ENCODE measurements at places on chromosomes 5 and 9.

DNA sequence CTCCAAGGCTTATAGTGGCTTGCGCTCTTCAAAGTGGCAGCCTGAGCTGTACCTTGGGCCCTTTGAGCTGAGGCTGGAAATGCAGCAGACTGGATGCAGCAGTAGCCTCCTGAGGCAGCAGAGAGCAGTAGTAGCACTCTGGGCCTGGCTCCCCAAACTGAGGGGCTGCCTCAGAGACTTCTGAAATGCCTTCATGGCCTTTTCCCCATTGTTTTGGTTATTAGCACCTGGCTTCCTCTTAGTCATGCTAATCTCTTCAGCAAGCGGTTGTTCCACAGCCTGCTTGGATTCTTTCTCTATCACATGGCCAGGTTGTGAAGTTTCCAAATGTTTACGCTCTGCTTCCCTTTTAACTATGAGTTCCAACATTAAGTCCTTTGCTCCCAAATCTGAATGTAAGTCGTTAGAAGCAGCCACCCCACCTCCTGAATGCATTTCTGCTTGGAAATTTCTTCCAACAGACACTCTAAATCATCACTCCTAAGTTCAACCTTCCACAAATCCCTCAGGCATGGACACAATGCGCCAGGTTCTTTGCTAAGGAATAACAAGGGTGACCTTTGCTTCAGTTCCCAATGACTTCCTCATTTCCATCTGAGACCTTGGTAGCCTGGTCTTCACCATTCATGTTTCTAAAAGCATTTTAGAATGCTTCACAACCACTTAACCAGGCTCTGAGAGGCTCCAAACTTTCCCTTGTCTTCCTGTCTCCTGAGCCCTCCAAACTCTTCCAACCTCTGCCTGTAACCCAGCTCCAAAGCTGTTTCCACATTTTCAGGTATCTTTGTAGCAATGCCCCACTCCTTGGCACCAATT lies 145.8 kb downstream of the ZDHHC21 start:
- peak; percentile 97 for DNase-seq

- DNase-seq = no peak
These were observed 39.4 kb upstream of the MAP1B start for GRCh38 chr5:72067682-72068470.

DNA sequence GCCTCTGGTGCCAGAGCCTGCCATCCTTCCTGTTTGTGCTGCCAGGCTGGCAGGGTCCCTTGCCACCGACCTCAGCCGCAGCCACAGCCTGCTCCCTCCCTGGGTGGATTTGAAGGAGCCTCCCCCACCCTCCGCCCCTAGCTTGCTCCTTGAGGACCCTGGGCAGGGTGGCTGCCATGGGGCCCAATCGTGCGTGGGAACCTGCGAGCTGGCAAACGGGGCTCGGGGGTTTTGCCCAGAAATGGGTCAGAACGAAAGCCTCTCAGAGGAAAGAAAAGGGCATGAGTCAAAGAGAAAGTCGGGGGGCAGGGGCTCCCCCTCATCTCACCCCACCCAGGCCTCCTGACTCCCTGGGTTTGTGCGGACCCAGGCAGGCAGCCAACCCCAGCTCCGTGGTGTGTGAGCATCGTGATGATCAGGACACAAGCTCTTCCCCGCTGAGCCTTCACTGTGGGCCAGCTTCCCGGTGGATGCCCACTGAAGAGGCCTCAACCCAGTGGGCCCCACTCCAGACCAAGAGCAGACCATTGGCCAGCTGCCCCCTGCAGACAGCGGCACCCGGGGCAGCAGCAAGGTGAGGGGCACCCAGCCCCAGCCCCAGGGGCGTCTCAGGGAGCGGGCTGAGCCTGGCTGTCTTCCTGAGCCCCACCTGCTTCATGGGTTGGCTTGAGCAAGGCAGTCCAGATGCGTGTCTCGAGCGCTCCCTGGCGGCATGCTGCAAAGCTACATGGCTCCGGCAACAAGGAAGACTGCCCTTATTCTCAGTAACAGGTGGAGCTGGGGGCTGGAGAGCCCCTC lies 3.0 kb upstream of the FUT7 start:
- peak; percentile 93 for DNase-seq

DNA sequence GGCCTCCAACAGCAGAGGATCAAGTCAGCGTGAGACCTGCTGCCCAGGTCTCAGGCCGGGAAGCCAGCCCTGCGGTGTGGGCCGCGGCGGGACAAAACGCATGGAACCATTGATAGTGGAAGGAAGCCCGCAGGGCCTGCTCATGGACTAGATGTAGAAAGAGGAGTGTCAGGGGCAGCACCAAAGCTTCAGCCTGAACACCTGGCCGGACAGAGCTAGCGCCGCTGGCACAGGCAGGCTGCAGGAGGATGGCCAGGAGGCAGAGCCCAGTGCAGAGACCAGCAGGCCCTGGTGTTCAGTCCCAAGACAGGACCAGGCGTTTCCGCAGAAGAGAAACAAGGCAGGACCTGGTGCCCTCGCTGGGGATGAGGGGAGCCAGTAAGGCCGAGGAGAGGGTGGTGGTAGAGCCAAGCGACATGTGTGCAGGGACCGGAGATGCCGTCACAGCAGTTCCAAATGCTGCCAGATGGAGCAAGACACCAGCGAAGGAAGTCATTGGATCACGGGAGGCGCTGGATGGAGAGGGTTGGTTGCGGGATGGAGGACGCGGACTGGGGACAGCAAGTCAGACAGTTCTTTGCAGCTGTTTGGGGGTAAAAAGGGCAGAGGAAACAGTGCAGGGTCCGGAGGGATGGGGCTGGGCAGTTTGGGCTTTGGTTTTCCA lies 42.1 kb upstream of the OLFM1 start:
- DNase-seq = no peak

GRCh38 chr9:135926402-135927194 lies 19.3 kb upstream of the CAMSAP1 start:
- no peak for DNase-seq

DNA sequence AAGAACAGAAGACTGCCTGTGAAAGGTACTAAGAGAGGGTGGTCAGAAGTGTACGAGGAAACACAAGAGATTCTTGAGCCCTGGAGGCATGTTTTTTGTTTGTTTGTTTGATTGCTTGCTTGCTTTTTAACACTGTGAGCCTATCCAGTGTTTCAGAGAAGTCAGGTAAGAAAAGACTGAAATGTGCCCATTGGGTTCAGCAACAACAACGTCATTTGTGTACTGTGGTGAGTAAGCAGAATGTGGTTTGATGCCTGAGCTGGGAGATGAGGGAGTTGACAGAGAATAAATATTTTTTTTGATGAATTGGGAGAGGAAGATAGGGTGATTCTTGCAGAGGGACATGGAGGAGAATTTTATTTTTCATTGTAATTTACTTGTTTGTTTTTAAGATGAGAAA lies 73.1 kb downstream of the RPS23 start:
- no peak for DNase-seq

GRCh38 chr5:121019106-121019505 lies 555.0 kb downstream of the PRR16 start:
- DNase-seq = no peak

GRCh38 chr5:35849860-35850259 lies 6.8 kb upstream of the IL7R start:
- DNase-seq = no peak

- DNase-seq = no peak
These were observed 374.9 kb downstream of the PSAT1 start for GRCh38 chr9:78671785-78672184.

DNA sequence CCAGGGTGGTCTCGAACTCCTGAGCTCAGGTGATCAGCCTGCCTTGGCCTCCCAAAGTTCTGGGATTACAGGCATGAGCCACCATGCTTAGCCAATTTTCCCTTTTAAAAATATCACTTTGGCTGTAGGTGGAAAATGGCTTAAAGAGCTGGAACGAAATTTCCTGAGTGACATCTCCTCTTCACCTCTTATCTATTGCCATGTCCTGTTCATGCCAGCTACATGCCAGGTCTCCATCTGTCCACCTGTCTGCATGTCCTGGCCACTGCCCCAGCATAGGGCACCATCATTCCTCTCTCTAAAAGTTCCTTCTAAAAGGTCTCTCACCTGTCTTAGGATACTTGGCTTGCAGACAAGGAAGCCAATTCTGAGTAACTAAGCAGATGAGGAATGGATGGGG lies 2.8 kb upstream of the GRK6 start:
- DNase-seq = no peak

DNA sequence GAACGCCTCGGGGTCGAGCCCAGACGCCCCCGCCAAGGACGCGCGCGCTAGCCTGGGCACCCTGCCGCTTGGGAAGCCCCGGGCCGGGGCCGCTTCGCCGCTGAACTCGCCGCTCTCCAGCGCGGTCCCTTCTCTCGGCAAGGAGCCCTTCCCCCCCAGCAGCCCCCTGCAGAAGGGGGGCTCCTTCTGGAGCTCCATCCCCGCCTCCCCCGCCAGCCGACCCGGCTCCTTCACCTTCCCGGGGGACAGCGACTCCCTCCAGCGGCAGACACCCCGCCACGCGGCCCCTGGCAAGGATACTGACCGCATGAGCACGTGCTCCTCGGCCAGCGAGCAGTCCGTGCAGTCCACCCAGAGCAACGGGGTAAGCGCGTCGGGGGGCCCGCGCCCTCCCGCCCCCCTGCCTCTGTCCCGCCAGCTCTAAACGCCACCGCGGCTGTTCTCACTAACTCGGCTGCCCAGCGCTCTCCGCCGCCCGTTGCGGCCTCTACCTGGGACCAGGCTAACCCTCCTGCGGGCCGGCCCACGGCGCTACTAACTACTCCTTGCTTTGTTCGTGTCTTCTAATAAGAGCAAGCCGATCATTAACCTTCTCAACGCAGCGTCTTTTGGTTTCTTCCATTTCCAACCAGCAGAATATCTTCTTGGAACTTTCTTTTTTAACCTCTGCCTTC lies 93.6 kb upstream of the OTULINL start:
- DNase-seq = peak; percentile 73

DNA sequence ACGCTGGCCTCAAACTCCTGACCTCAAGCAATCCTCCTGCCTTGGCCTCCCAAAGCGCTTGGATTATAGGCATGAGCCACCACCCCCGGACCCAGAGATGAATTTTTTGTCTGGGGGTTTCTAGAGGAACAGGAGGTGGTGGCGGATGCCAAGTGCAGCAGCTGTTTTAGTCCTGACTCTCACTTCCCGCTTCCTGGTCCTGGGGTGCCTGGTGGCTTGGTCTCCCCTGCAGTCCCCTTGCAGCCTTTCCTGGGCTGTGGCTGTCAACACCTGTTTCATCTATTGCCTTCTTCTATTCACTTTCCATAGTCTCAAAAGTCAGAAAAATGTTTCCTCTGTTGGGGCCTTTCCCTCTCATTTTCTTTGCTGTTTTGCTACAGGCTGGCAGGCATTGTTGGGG lies 6.5 kb upstream of the NHP2 start:
- DNase-seq = no peak

DNA sequence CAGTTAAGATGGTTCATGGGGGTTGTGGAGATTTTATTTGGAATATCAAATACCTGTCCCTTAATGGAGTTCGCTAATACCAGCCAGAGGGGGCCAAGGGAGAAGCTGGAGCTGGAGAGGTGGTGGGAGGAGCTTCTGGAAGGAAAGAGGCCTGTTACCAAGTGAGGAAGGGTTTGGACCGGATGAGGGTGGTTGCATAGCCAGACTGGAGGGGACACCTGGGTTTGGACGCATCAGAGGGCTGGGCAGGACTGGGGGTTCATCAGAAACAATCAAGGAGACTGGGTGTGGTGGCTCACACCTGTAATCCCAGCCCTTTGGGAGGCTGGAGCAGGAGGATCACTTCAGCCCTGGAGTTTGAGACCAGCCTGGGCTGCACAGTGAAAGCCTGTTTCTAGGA lies 111.8 kb upstream of the IER5L start:
- no peak for DNase-seq

GRCh38 chr5:154287136-154287535 lies 96.6 kb downstream of the GALNT10 start:
- DNase-seq = peak; percentile 80

GRCh38 chr9:31078175-31078574 lies 1306.3 kb upstream of the ACO1 start:
- no peak for DNase-seq

- DNase-seq = peak; percentile 39
These were observed 1.6 kb upstream of the TGFBR1 start for GRCh38 chr9:99103054-99103895.

Data from GM23338 (cell line).